ENCODE measurements at places on chromosomes 7 and 10.
A peak's percentile ranks its signal among the peaks of the same experiment; 100 is the strongest.

GRCh38 chr10:77028042-77028441, 609.6 kb downstream of the KCNMA1 start:
- DNase-seq = no peak

DNA sequence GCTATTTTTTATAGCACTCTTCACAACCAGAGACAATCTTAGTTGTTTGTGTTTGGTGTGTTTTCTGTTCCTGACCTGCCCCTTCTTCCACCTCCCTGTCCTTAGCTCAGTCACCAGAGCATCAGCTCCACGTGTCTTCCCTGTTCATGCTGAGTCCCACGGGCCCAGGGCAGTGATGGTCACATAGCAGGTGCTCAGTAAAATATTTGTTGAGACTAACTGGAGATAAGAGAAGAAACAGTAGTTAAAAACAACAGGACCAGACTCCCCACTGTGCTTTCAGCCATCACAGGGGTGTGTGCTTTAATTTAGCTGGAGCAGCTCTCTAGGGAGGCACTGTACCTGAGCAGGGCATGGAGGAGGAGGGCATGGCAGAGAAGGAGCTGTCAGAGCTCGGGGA, 307.3 kb upstream of the ZNF32 start:
- no peak for DNase-seq

DNA sequence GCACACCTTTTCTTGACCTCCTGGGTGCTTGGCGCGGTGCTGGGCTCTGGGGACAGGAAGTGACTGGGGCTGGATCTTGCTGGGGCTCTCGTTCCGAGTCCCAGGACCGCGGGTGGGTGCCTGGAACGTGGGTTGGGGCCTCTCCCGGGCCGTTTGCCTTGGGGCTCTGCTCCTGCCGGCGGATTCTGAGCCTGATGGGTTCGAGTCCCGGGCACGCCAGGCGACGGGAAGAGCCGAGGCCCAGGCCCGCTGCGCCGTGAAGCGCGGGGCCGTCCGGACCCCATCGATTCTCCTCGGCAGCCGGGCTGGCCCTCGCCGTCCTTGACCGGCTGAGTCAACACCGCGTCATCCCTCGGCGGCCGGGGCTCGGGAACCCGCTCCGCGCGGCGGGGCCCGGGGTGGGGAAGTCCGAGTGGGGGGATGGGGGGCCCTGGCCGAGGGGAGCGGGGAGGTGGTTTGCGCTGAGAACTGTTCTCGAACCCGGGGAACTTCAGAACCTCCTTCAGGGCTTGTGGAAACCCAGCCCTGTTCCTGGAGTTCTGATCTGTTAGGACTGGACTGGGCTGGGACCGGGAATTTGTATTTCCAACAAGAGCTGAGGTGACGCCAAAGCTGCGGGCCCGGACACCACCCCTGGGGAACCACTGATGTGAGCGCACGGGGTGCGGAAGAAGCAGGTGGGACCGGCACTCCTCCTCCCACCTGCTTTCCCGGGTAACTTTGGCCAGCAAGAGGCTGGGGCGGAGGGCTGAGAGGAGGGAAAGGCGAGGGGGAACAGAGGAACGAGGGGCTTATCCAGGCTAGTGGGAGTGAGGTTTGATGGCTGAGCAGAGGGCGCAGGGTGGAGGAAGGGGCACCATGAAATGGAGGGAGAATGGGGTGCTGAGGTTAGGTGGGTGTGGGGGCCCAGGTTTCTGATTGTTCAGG, 6.2 kb downstream of the HHEX start:
- peak; percentile 65 for DNase-seq

DNA sequence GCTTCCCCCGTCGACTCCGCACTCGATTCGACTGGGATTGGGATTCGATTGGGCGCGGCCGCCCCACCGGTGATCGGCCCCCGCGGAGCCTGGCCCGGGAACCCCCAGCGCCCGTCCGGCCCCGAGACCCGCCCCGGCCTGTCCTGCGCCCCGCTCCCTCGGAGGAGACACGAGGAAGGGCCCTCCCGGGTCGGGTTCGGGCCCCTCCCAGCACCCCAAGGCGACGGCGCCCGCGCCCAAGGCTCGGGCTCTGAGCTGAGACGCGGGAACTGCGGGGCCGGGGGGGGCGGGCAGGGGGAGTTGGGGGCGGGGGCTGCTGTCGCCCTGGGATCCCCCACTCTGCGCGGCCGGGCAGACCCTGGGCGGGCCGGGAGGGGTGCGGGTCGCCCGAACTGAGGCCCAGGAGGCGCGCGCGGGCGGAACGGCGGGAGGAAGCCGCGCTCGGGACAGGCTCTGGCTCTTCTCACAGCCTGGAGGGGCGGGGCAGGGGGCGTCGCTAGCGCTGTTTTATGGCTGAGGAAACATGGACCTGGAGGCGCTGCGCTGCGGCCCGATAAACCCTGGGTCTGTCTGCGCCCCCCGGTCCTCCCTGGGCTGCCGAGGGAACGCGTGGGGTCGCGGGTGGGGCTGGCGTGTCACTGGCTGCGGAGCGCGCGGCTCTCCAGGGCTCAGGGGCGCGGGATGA, 1.7 kb upstream of the NKX6-2 start:
- DNase-seq = no peak

- DNase-seq = no peak
Measured at GRCh38 chr10:12788277-12788676, 213.2 kb downstream of the CCDC3 start.

- peak; percentile 23 for DNase-seq
Measured at GRCh38 chr10:119323085-119324016, 116.0 kb downstream of the GRK5 start.

GRCh38 chr10:77114181-77114821, 523.3 kb downstream of the KCNMA1 start:
- DNase-seq = no peak

DNA sequence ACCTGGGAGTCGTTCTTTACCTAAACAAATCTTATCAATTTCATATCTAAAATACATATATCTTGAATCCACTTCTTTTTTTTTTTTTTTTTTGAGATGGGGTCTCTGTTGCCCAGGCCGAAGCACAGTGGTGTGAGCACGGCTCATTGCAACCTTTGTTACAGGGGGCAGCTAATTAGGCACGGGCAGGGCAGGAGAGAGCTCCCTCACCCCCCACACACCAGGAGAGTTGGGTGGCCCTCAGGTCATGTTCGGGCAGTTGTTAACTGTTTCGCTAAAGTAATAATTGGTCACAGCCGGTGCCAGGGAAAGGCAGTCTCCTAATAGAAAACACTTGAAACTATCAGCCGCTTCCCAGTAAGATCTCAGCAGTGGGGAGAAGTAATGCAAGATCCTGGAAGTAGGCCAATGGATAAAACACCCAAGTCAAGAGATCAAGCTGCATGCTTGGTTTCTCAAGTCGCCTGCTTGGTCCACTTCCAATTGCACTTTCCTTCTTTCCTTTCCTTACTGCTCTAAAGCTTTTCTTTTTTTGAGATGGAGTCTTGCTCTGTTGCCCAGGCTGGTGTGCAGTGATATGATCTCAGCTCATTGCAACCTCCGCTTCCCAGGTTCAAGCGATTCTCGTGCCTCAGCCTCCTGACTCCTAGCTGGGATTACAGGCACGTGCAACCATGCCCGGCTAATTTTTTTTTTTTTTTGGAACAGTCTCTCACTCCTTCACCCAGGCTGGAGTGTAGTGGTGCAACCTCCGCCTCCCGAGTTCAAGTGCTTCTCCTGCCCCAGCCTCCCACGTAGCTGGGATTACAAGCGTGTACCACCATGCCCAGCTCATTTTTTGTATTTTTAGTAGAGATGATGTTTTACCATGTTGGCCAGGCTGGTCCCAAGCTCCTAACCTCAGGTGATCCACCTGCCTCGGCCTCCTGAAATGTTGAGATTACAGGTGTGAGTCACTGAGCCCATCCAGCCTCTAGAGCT, 21.3 kb upstream of the EFCAB10 start:
- peak; percentile 28 for DNase-seq

GRCh38 chr7:112855227-112855626, 65.0 kb upstream of the TMEM168 start:
- no peak for DNase-seq

DNA sequence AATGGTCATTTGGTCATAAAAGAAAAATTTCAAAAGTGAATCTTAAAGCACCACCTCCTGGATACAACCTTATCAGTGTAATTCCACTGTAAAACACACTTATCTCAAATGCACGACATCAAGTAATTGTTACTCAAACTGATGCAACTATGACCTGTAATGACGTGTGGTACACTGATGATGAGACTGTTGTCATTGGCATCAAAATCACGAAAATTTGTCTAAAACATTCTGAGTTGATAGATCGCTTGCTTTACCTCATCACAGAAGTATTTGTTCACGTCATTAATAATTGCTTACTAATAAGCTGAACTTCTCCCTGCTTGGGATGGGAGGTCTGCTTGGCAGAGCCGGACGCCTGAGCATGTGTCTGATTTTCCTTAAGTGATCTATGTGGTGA, 221.8 kb upstream of the KLF6 start:
- DNase-seq = no peak

- DNase-seq = peak; percentile 54
Measured at GRCh38 chr10:51629934-51630639, 69.3 kb downstream of the CSTF2T start.

- DNase-seq = no peak
Measured at GRCh38 chr10:23110722-23111516, 15.5 kb downstream of the MSRB2 start.

- DNase-seq = peak; percentile 34
Measured at GRCh38 chr10:50622706-50623662, 772 bp downstream of the SGMS1 start.

DNA sequence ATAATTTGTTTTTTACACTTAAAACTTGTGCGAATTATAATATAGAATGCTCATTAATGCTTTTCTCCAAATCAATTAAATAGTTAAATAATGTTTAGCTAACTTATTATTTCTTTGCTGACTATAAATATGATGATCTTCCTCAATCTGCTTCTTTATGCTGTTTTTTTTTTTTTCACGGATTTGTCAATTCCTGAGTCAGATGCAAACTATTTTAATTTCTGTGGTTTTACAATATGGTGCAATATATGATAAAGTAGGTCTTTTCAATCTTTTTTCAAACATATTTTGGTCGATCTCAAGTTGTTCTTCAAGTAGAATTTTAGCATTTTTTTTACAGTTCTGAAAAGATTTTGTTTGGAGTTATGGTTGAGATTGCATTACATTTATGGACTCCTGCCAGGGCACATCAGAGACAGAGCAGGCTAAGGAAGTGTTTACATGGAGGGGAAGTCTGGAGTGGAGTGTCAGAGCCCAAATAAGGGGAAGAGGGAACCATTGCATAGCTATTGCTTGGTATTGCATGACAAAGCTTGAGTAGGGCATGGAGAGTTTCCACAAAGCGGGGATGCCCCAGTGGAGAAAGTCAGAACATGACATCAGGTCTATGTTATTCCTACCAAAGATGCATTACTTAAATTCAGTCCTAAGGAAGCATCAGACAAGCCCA, 204.4 kb downstream of the OTUD1 start:
- no peak for DNase-seq

DNA sequence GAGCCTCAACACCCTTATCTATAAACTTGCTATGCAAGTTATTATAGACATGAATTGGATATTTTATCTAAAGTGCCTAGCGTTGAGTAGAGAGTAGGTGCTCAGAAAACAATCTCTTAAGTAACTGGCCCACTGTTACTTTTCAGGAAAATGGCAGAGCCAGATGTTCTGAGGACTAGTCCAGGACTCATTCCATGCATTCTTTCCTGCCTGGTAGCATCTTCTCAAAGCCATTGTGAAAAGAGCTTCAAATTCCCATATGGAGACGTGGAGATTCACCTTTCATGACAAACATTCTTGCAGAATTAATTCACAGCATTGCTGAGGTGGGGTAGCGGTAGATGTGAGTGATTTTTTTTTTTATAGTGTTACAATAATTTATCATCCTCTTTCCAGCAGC, 35.9 kb upstream of the ITPRID1 start:
- DNase-seq = no peak

GRCh38 chr7:154584352-154585252, 418.3 kb downstream of the PAXIP1 start:
- no peak for DNase-seq

GRCh38 chr7:13262929-13263530, 575.6 kb downstream of the ARL4A start:
- peak; percentile 20 for DNase-seq

- no peak for DNase-seq
Measured at GRCh38 chr7:142739923-142740492, 9.3 kb upstream of the PRSS1 start.

DNA sequence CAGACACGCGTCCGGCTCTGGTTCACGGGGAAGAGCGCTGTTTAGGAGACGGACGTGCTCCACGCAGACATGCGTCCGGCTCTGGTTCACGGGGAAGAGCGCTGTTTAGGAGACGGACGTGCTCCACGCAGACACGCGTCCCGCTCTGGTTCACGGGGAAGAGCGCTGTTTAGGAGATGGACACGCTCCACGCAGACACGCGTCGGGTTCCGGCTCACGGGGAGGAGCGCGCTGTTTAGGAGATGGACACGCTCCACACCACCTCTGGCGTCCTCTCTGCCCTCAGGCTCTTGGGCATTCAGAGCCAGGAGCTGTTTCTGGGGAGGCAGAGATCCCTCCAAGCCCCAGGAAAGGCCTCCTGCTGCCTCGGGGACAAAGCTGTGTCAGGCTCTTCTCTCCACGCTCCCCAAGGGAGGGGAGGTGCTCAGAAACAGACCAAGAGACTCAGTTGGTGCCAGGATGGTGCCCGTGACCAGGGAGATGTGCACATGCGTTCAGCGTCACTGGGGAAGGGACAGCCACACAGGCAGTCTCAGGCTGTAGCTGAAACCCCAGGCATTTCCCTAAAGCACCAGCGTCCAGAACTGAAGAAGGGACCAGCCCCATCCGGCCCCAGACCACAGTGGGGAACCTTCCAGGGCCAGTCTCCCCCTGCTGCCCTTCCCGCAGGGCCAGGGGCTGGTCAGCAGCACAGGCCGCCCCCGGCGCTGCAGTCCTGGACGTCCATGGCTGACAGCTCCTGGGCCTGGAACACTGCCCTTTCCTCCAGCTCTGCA, 175.6 kb downstream of the ELFN1 start:
- DNase-seq = no peak

DNA sequence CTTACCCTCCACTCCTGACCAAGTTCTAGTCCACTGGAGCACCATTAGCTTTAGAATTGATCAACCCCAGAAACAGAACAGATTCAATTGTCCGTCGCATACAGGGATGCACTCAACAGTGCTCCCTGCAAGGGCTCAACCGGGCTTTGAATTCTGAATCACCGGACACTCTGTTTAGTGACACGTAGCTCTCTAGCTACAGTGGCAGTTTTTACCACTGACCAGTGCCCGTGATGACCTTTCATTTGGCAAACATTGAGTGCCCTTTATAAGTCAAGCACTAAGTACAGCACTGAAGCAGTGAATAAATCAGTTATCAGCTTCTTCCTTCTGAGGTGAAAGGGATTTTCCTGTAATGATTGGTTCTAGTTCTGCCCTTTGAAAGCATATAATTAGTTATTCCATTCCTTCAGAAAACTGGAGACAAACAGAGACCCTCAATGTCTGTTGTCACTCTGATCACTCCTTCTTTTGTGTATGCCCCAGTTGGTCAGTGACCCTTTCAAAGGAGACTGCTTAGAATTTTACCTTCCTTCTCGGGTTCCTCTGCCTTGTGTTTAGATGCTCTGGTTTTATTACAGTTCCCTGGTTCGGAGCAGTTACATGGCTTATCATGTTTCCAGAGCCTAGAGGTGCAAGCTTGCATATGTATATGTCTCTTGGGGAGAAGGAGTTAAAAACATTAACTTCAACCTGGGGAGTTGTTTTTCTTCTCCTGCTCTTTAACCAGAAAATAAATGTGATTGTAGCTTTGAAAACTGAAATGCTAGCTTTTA, 68.9 kb downstream of the ZNF365 start:
- DNase-seq = no peak

Measured in AG08395 (cell line).